Activated T-cell treated with anti-CD3 and anti-CD28 coated beads, Interleukin-2, amount 50 U/mL, for 72 hours (primary cell): ENCODE measurements at places on chromosomes 1 and 21.

GRCh38 chr1:230930986-230931385 lies 47.7 kb downstream of the TTC13 start:
- no peak overlapping the region for H3K4me3 ChIP-seq
- H3K4me1 ChIP-seq, result no peaks in the 10 kb centered on the region
- no peaks in the 10 kb centered on the region for H3K27me3 ChIP-seq
- no peak for DNase-seq

- peak overlapping the region; percentile 66 for H3K4me3 ChIP-seq
- H3K36me3 ChIP-seq, result no peaks in the 10 kb centered on the region
- H3K27me3 ChIP-seq, result peaks cover 70% of the 10 kb centered on the region
- H3K27ac ChIP-seq, result no peak overlapping the region
- H3K4me1 ChIP-seq, result peaks cover 31% of the 10 kb centered on the region
These were observed 614 bp upstream of the CACNA1E start for GRCh38 chr1:181482521-181483284.

DNA sequence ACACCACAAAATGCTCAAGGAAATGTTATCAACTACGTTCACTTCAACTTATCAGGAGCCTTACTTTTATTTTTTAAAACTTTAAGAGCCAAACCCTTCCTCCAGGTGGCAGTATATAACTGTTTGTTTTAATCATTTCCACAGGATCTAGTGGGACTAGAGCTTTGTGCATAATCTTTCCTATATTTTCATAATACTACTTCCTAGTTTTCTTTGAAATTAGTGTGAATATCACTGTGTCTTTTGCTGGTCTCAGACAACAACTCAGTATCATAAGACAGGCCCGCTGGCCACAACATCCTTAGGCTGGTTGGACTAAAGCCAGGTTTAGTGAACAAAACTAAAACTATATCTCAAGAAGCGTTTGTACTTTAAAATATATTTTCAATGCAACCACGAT lies 145.5 kb downstream of the TIAM1 start:
- no peaks in the 10 kb centered on the region for H3K27me3 ChIP-seq
- H3K4me1 ChIP-seq, result peaks cover 59% of the 10 kb centered on the region
- no peak overlapping the region for H3K4me3 ChIP-seq
- DNase-seq, result no peak
- peak overlapping the region; percentile 8 for H3K27ac ChIP-seq

GRCh38 chr1:44547361-44547760 lies 126.9 kb downstream of the TMEM53 start:
- H3K27me3 ChIP-seq, result peaks cover 9% of the 10 kb centered on the region
- H3K27ac ChIP-seq, result no peak overlapping the region
- H3K4me1 ChIP-seq, result no peaks in the 10 kb centered on the region
- no peak overlapping the region for H3K4me3 ChIP-seq

GRCh38 chr1:173454966-173455524 lies 22.1 kb upstream of the PRDX6 start:
- peak; percentile 4 for DNase-seq
- H3K27ac ChIP-seq, result peak overlapping the region; percentile 68
- no peak overlapping the region for H3K4me3 ChIP-seq
- H3K4me1 ChIP-seq, result peaks cover 24% of the 10 kb centered on the region

- DNase-seq, result no peak
- no peak overlapping the region for H3K27ac ChIP-seq
- no peaks in the 10 kb centered on the region for H3K36me3 ChIP-seq
- no peaks in the 10 kb centered on the region for H3K27me3 ChIP-seq
- no peak overlapping the region for H3K4me3 ChIP-seq
These were observed 41.0 kb downstream of the CRYAA start for GRCh38 chr21:43209575-43210453.

DNA sequence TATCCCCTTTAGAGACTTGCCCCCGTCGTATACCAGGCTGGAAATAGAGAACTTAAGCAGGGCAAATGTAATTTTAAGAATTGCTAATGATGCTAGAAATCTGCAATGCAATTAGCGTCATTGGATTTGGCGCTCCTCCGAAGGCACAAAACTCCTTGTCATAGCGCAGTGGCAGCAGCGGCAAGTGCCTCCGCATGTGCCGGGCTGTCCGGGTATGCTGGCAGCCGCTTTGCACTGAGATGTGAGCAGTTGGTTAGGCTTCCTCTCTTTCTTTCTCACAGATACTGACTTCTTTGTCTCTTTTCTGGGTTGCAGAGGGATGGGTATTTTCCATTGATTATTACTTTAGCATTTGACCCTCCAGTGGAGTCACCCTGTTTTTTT lies 193.4 kb upstream of the LMO4 start:
- H3K36me3 ChIP-seq, result no peaks in the 10 kb centered on the region
- H3K27me3 ChIP-seq, result peaks cover 44% of the 10 kb centered on the region
- peaks cover 8% of the 10 kb centered on the region for H3K4me1 ChIP-seq
- DNase-seq, result no peak
- H3K4me3 ChIP-seq, result no peak overlapping the region
- H3K27ac ChIP-seq, result no peak overlapping the region

DNA sequence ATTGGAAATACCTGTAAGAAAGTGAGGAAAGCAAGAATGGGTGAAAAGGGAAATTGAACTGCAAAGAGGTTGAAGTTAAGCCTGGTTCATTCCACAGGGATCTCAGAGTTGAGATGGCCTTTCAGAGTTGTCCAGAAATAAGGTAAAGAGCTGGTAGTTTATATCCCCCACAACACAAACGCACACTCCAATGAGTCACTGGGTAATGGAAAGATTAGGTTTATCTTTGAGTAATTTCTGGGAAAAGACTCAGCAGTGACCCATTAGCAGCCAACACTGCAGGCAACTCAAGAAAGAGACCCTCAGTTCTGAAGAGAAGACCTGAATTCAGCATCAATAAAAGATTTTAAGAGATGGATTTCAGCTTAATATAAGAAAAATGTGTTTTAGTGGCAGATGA lies 485.5 kb downstream of the PTPRC start:
- DNase-seq, result no peak
- H3K27ac ChIP-seq, result no peak overlapping the region
- peaks cover 20% of the 10 kb centered on the region for H3K4me1 ChIP-seq
- H3K27me3 ChIP-seq, result no peaks in the 10 kb centered on the region
- no peak overlapping the region for H3K4me3 ChIP-seq

DNA sequence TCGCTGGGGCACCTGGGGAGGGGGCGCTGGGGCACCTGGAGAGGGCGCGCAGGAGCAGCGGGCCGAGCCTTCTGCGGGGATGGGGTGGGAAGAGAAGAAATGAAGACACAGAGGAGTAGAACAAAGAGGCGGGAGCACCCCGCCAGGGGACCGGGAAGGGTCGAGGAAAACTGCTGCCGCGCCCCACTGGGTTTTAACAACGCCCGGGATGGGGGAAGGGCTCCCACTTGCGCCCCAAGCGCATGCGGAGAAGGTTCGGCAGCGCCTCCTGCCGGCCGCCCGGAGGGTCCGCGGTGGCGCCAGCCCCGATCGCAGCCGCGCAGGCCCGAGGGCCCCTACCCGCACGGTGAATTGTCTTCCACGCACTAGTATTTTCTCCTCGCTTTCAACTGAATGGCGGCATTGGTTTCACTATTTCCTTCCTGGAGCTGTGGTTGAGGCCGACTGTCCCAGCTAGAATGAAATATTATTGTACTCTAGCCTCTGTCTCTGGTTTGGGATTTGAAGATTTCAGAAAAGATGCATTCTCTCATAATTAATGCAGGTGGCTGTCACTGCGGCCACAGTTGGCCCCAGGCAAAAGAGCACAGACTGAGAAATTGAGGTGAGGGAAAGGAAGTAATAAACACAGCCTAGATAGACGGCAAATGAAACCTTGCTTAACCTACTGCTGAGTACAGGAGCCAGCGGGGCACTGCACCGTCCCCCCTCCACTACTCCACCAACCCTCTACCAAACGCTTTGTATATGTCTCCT lies 57.3 kb downstream of the MAB21L3 start:
- no peaks in the 10 kb centered on the region for H3K27me3 ChIP-seq
- no peaks in the 10 kb centered on the region for H3K36me3 ChIP-seq
- H3K4me3 ChIP-seq, result peak overlapping the region; percentile 86

DNA sequence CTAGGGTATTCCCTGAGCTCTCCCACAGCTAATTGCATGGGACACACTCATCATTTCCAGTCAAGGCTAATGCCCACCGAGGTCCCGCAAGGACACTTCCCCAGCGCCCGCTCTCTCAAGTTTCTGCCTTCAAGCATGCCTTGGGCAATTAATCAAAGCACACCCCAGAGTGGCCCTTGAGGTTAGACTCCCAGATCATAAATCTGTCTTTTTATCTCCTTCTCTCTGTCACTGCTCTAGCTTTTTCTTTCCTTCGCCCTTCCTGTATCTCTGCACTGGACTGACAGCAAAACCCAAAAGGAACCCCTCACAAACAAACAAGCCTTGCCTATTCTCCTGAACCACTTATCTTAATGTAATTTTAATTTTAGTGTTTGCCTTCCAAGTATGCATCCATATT lies 7.9 kb upstream of the EXOSC10 start:
- H3K36me3 ChIP-seq, result peaks cover 10% of the 10 kb centered on the region
- no peak overlapping the region for H3K4me3 ChIP-seq
- H3K4me1 ChIP-seq, result no peaks in the 10 kb centered on the region
- no peaks in the 10 kb centered on the region for H3K27me3 ChIP-seq
- peak overlapping the region; percentile 69 for H3K27ac ChIP-seq
- no peak for DNase-seq
